NCI-H187 treated with DMSO at 0.1 percent for 48 hours (cell line): ENCODE measurements at places on chromosomes 2 and 18.

DNA sequence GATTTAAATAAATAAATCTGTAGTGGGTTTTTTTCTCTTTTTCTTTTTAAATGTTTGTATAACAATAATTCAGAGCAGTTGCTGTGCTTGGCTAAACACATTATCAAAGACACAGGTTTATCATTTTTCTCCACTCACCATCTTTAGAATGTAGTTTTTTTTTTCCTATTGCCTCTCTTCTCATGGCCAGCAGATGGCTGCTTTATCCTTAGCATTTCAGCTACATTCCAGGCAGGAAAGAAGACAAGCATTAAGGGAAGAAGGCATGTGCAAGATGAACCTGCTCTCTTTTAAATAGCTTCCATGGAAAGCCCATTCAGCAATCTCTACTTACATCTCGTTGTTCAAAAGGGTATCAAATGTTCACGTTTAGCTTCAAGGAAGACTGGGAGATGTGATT is 42.6 kb downstream of the ARHGAP15 start:
- no peak for DNase-seq

DNA sequence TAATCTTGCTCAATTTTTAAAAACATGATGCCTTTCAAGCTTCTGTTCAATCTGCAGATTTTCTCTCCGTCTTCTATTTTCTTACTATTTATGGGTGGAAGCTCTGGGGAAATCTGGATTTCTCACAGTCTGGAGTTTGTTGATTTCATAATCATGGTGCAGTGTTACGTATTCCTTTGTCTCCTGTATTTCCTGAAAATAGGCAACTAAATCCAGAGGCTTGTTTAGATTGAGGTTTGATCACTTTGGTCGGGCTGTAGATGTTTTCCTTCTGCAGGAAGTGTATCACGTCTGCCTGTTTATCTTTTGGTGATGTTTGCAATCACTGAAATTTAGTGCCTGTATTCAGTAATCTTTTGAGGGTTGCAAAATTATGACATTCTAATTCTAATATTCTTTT is 487.7 kb downstream of the LRRTM4 start:
- DNase-seq, result no peak

DNA sequence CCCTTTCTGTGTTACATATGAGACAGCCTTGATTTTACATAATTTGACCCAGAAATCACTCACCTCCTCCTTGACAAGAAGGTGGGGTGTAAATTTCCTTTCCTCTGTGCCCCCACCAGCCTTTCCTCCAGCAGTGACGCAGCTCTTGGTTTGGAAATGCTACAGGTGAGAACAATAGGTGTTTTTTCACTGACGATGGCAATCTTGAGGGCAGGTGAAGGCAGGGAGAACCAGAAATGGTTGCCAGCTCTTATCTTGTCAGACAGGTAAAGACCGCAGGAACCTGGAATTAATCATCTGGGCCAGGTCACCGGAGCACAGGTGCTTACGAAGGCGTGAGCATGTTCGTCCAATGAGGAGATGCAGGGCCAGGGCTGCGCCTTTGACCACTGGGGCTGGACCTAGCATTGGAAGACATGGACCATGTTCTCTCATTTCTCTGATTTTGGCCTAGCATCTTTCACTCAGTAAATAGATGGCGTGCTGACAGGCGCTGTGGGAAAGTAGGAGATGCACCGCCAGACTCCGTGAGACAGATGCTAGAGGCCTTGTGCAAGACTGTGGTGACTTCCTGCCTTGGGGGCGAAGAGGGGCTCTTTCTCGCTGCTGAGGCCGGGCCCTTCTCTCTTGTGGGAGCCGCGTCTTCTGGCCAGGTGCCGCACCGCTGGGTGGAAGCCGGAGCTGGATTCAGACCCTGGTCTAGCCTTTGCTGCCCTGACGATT is 4.0 kb downstream of the CIDEA start:
- DNase-seq, result no peak

DNA sequence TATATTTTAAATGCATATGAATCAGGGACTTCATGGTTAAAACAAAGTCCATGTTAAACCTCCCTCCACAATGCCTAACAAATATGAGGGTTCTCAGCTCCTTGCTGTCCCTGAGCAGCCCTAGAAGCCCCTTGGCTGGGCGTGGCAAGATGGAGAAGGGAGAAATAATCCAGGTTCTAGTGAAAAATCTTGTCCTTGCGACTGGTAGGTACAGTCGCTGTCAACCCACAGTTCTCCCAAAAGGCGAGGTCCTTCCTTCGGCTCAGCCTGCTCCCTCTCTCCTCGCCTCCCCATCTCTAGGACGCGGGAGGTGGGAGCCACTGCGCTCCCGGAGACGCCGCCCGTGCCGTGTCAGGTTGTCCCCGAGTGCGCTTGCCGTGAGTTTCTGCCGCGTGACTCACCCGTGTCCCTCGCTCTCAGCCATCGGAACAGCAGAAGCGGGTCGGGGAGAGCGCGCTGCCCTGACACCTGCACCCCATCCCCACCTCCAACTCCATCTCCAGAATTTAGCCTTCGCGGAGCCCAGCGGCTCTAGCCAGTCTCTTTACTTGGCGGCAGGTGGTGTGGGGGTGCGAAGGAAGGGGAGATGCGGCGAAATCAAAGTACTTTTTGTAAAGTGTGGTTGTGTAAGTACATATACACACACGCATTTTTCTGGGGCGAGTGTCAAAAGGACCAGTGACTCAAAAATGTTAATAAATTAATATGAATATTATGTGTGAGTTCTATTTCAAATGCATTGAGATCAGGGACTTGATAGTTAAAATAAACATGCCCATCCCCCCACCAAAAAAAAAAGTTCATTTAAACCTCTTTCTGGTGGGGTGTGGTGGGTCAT is 65.1 kb upstream of the TMEM17 start:
- DNase-seq, result no peak

DNA sequence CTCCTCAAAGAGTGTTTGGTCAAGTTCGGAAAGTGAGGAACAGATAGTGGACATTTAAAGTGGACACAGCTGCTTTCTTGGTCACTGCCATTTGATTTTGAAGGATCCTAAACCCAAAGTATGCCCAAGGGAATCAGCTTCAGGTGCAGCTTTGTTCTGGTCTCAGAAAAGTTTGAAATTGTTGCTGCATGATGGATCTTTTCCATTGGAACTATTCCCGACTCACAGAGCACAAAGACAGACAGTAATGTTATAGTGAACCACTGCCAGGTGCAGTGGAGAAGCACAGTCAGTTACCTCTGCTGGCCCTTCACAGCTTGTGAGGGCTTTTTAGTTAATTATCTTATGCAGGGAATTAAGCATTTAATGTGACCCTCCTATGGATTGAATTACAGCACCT is 301.7 kb downstream of the PHLPP1 start:
- no peak for DNase-seq

GRCh38 chr2:241049739-241050623 is 51.6 kb downstream of the SNED1 start:
- DNase-seq, result no peak

DNA sequence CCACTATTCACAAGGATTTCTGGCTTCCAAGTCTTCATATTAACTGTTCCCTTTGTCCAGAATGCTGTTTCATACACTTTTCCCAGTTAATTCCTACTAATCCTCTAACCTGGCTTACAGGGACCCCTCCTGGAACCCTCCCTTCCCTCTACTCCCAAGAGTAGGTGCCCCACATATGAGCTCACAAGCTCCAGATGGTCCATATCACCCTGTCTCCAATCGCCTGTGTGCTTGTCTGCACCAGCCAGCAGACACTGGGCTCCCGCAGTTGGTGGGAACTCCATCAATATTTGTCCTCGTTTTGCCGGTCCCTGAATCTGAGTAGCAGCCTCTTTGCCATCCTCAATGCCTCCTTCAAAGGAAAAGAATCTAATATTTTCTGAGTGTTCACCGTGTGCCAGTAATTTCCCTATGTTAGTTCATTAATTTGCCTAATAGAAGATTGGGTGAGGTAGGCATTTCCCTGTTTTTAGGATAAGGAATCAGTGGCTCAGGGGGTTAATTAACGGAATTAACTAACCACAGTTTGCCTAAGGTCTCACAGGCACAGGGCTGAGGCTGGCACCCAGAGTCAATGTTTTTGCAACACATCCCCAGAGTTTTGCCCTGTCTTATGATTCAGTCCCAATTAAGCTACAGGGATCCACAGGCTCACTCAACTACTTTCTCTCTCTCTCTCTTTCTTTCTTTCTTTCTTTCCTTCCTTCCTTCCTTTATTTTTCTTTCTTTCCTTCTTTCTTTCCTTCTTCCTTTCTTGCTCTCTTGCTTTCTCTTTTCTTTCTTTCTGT is 141.6 kb upstream of the CYP1B1 start:
- no peak for DNase-seq

DNA sequence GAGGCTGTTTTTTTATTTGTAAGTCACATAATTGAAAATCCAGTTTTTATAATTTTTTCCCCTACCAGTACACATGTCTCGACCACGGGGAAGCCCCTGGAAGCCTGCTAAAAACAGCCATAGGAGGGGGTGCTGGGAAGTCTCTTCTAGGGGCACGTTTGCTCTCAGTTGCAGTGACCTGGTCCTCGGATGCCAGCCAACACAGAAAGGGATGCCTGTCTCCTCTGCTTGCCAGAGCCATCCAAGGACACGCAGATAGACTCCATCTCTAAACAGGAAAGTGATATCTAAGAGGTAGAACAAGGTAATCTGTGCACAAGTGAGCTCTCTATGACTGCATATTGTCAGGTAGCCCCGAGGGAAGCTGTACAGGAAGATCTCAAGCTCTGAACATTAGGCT is 255.8 kb downstream of the SETBP1 start:
- DNase-seq, result no peak

DNA sequence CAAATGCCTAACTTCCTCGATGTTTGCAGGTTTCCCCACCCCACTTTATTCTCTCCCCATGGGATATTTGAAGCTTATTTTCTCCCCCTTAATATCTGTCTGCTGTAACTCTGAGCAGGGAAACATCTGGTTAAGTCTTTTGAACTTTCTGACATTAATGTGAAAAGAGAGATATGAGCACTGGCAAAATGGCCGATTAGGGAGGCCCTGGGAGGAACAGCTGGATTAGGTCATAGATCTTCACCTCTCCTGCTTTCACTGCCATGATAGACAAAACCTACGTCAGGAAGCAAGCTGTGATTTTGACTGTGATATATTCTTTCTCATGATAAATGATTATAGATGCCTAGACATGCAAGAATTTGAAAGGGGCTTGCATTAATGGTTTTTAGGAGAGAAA is 43.6 kb downstream of the LYPD6B start:
- DNase-seq, result no peak

GRCh38 chr18:50338122-50338521 is 36.7 kb upstream of the SKA1 start:
- DNase-seq, result no peak

DNA sequence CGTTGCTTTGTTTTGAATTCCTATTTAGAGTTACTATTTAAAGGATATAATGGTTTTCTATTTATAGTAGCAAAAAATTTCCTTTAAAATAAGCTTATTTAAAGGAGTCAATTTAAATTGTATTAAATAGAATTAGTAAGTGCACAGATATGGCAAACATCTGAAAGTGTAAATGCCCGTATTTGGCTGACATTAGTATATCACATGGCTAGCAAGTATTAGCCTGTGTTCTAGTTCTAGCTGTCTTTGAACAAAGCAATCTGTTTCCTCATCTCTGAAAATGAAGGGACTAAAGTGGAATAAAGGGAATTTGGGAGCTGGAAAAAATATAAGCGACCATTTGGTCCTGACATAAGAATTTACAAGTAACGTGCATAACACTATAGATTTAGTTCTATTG is 32.2 kb downstream of the PELI1 start:
- DNase-seq, result no peak

DNA sequence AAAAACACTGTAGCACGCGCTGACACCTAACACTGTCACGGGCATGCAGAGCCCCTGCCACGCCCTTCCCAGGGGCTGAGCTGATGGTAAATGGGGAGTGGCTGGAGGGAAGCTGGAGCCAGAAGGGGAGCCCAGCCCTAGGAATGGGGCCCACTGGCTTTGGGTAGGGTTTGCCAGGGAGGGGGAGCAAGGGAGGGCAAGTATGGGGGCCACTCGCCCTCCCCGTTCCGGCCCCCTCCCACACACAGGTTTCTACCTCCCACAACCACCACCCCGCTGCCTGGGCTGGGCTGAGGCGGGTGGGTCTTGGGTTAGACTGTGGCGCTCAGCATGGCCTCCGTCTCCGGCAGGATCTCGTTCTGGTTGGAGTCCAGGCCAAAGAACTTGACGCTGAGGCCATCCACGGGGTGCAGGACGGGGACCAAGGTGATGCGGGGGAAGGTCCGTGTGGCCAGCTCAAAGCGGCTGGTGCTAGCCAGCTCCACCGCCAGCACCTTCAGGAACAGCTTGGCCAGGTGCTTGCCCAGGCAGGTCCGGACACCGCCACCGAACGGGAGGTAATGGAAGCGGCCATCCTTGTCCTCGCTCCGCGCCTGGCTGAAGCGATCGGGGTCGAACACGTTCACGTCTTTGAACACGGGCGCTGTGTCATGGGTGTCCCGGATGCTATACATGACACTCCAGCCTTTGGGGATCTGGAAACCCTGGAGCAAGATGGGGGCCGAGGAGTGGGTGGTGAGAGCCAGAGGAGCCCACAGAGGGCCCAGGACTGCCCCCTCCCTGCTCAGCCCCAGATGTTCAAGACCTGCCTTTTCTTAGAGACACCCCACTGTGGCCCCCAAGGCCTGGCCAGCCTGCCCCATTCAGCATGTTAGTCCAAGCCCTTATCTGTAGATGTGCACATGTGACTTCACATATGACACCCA is 15.5 kb downstream of the CYP26B1 start:
- DNase-seq, result no peak

- DNase-seq, result no peak
These were observed 11.1 kb downstream of the FRZB start for GRCh38 chr2:182855376-182855775.

GRCh38 chr2:199160081-199160480 is 297.7 kb downstream of the SATB2 start:
- DNase-seq, result no peak

DNA sequence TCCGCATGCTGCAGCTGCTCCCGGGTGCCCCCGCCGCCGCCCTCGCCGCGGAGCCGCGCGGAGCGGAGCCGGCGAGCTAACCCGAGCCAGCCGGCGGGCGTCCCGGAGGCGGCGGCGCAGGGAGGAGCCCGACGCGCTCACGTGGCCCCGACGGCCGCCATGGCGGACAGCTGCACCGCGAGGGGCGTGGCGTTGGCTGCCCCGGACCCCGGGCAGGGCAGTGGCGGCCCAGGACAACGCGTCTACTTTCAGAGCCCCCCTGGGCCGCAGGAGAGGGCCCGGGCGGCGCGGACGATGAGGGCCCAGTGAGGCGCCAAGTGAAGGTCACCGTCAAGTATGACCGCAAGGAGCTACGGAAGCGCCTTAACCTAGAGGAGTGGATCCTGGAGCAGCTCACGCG is 30.0 kb upstream of the CCNYL1 start:
- no peak for DNase-seq
